ENCODE measurements at places on chromosomes 5 and 9. TPM values are rescaled to one million over a fixed set of nuclear protein-coding genes. Genes with fewer than 3 reads are reported as not detected.

DNA sequence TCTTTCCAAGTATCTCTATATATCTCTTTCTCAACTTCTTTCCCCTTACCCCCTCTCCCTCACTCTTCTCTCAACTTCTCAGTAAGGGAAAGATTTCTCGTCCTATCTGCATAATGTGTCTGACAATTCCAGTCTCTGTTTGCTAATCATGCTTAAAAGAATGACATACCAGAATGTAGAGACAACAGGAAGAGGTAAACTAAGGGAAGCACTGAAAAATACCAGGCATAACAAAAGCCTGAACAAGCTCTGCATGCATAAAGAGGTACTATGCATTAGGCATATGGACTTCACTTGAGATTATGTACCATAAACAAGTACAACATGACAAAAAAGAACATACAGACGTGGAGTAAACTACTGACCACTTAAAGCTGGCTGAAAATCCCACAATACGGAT, 62.6 kb downstream of the SEMA5A start:
- H3K36me3 ChIP-seq = no peaks in the 10 kb centered on the region
- H3K4me1 ChIP-seq = peaks cover 12% of the 10 kb centered on the region
- no peak overlapping the region for H3K27ac ChIP-seq
- peak overlapping the region; percentile 23 for H3K4me3 ChIP-seq

GRCh38 chr5:6759983-6760382, 46.8 kb downstream of the TENT4A start:
- H3K27ac ChIP-seq = no peak overlapping the region
- no peak for DNase-seq
- H3K4me1 ChIP-seq = no peaks in the 10 kb centered on the region
- no peak overlapping the region for H3K4me3 ChIP-seq
- H3K36me3 ChIP-seq = peaks cover 25% of the 10 kb centered on the region
- H3K27me3 ChIP-seq = no peaks in the 10 kb centered on the region

DNA sequence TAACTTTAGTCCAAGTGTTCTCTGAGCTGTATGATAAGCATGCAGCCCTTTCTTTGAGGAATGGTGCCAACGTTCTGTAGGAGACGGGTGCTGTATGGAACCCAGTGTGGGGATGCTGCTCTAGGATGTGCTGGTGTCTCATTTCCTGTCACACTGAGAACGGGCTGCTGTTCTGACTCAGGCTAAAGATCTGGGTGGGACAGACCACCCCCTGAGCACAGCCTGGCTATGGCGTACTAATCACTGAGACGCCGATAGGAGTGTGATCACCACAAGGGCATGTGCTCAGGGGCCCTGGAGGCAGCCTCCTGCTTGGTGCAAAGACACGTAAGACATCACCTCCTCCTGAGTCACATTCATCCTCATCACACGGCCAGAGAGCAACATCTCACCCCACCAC, 240.4 kb downstream of the IRX2 start:
- no peaks in the 10 kb centered on the region for H3K27me3 ChIP-seq
- DNase-seq = no peak
- no peak overlapping the region for H3K4me3 ChIP-seq
- H3K36me3 ChIP-seq = no peaks in the 10 kb centered on the region

Gene C9orf153
- not detected for total RNA-seq

Gene SHLD3
- total RNA-seq = 3.9 TPM
